HCEC 1CT (cell line): ENCODE measurements at places on chromosomes 7 and 10.
A peak's percentile ranks its signal among the peaks of the same experiment; 100 is the strongest.

- no peak for DNase-seq
Measured at GRCh38 chr10:61064356-61064755, 120.4 kb upstream of the RHOBTB1 start.

GRCh38 chr10:21090609-21091082 is 193.5 kb upstream of the NEBL start:
- no peak for DNase-seq

DNA sequence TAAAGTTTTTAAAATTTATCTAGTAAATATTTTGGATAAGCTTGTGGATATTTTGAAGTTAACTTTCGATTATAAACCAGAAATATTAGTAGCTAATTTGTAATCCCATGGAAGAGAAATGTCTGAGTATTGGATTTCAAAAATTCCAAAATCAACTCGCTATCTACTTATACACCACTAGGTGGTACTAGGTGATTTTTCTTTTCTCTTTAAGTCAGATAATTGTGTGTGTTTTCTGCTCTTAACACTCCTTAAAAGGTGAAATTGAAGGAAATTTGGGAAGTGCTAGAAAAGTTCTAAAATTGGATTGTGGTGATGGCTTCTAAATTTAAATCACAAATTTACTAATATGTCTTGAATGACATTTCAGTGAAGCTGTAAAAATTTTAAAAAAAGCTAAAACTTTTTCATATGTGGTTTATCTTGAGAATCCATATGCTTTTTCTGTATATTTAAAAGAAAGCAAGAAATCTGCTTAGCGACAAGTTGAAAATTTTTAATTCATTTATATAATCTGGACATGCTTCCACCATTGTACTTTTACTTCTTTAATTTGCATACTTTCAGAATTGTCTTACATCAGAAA is 90.2 kb downstream of the IPMK start:
- DNase-seq = peak; percentile 55

DNA sequence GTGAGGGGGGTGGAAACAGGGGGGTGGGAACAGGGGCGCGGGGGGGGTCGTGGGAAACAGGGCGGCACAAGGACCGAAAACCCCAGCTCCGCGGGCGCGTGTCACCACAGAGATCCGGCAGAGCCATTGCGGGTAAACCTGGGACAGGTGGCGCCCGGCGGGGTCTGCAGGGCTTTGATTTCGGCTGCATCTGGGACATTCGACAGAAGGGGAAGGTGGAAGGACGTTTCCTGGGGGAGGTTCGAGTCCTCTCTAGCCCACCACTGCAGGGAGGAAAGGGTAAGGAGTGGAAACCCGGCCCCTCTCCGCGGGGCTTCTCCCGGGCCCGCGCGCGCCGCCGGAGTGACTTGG is 7.5 kb downstream of the NKX2-3 start:
- no peak for DNase-seq

GRCh38 chr10:89217057-89217990 is 10.2 kb upstream of the CH25H start:
- DNase-seq = peak; percentile 59

- DNase-seq = no peak
Measured at GRCh38 chr7:48691788-48692187, 232.6 kb upstream of the CDC14C start.

DNA sequence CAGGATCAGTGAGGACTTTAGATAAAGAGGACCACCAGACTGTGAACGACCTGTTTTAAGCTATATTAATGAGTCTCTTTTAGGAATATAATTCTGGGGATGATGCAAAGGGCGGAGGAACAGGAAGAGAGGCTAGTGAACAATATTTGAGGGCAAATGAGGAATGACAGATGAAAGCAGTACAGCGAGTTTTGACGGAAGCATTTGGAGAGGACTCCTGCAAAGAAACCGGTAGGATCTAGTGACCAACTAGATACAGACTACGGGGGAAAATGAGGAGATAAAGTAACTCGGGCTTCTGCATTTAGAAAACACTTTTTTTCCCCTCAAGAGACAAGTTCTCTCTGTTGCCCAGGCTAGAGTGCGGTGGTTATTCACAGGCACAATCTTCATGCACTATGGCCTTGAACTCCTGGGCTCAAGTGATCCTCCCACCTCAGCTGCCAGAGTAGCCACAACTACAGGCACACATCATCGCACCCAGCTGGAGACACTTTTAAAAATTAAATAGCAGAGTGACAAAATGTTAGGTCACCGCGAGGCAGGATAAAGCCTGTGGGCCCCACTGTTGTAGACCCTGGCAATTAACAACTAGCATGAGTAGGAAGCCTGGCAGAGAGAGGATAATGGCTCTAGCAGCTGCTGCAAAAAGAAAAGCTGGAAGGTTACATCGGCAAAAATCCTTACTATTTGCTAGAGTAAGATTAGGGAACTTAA is 143.2 kb downstream of the SRPK2 start:
- no peak for DNase-seq

GRCh38 chr7:74097937-74098614 is 14.5 kb downstream of the LIMK1 start:
- DNase-seq = peak; percentile 99

DNA sequence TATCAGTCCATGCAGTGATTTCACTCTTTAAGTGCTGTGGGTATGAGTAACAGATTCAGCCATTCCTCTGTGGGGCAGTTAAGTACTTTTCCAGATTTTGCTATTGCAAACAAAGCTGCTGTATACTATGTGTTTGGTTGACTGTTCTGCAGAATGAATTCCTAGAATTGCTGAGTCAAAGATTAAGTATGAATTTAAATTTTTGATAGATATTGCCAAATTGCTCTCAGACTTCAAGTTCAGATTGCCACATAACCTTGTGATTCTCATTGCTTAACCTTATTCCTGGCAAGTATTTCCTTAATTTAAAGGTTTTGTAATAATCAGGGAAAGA is 21.6 kb upstream of the SAR1A start:
- DNase-seq = peak; percentile 99

- DNase-seq = no peak
Measured at GRCh38 chr10:70588859-70589570, 13.5 kb downstream of the PRF1 start.

DNA sequence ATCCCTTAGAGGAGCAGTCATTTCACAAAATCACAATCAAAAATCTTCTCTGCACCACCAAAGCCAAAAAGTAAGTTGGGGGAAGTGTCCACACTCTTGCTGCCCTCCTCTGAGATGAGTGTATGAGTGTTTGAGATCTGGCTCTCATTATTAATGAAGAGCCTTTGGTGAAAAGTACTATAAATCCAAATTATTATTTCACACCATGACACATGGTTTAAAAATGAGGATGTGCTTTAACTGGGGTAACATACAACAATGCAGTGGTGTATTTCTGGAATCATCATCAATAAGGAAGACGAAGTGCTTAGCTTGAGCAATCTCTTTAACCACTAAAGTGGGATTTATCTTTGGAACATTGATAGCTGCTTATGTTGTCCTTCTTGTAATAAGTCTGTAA is 114.2 kb upstream of the ADAM12 start:
- DNase-seq = peak; percentile 2

DNA sequence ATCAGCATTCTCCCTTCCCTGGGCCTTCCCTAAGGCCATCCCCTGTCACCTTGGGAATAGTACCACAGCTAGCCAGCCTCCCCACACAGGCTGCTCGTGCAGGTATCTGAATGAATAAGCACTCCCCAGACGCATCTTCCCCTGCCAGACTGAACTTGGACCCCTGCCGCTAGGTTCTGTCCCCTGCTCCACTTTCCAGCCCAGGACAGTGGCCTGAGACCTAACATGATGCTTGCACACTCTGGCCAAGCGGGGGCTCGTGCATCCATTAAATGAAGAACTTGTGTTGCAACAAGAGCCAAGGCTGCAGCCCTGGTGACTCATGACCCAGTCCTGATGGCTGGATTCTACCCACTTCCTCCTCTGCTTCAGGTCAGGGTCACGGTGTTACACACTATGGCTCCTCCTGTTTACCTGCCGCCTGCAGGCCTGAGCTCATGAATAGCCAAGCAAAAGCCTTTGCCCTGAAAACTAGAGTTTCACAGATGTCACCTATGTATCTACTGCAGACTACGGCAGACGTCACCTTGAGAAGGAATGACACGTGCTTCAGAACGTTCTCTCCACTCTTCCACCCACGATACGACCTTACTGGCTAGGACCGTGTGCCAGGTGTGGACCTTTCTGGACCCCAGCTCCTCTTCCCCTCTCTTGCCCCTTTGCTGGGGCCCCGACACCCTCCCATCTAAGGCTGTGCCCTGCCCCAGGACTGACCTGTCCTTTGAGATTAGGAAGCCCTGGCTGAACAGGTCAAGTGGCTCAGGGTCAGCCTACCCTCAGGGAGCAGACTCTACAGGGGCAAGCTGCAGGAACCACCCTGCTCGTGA is 6.5 kb downstream of the ASB13 start:
- DNase-seq = peak; percentile 78

GRCh38 chr7:111516612-111517011 is 45.7 kb downstream of the IMMP2L start:
- DNase-seq = no peak
